Stimulated activated CD8-positive, alpha-beta memory T cell treated with anti-CD3 and anti-CD28 coated beads, Interleukin-7, amount 100 ng/mL, for 48 hours (primary cell): ENCODE measurements at places on chromosomes 7 and 10.
A peak's percentile ranks its signal among the peaks of the same experiment; 100 is the strongest.

- no peak for DNase-seq
These were observed 22.4 kb downstream of the PDE1C start for GRCh38 chr7:32047801-32048200.

DNA sequence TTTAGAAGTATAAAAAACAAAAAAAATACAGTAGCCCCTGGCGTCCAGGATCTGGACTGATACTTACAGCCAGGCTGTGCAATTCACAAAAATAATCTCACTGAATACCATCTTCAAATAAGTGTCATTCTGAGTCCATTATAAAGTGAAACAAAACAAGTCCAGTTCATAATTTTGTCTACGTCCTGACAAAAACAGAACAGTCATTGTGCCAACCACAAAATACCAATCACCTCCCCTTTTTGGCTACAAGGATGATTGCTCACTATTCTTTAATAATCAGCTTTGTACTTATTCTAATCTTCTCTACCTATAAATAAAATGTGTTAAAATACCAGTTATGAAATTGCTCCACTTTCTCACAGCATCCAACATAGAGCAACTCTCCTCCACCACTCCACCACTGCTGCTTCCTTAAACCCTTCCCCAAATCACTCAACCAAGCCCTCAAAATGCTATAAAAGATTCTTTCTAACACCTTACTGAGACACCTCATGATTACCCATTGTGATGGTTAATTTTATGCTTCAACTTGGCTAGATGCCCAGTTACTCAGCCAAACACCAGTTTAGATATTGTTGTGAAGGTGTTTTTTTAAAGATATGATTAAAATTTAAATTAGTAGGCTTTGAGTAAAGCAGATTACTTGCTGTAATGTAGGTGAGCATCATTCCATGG lies 479.8 kb upstream of the SEMA3A start:
- no peak for DNase-seq

GRCh38 chr10:37448161-37448560 lies 322.8 kb downstream of the ANKRD30A start:
- no peak for DNase-seq

GRCh38 chr7:5296611-5297226 lies 14.0 kb downstream of the SLC29A4 start:
- peak; percentile 46 for DNase-seq

DNA sequence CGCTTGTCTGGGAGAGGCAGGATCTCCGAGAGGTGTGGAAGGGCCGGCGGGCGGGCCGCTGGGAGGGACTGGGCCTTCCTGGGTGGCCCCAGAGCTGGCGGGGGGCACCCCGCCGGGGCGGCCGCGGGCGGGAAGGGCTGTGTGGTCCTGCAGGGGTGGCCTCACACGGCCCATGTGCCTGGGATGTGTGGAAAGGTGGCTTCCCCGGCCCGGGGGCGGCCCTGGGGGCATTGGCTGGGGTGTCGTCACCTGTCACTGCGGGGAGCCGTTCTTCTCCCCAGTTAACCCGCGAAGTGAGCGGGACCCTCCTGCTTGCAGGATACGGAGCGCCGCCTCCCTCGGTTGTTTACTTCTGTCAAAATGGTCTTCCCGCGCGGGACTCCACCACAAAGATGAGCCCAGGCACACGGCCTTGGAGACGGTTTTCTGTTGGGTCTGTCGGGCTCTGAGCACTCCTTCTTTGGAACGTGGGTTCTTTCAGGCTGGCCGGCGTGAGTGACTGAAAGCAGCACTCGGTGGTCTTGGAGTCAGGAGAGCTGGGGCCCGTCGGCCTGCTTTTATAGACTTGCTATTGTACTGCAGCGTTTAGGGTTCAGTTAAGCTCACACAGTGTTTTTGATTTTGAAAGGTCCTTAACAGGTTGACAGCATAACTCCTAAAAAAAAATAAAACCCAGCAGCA lies 700 bp downstream of the SMC3 start:
- DNase-seq, result peak; percentile 32

- no peak for DNase-seq
These were observed 6.8 kb upstream of the TRUB1 start for GRCh38 chr10:114931072-114931679.

GRCh38 chr10:79197558-79197957 lies 128.8 kb downstream of the ZMIZ1 start:
- DNase-seq, result no peak

DNA sequence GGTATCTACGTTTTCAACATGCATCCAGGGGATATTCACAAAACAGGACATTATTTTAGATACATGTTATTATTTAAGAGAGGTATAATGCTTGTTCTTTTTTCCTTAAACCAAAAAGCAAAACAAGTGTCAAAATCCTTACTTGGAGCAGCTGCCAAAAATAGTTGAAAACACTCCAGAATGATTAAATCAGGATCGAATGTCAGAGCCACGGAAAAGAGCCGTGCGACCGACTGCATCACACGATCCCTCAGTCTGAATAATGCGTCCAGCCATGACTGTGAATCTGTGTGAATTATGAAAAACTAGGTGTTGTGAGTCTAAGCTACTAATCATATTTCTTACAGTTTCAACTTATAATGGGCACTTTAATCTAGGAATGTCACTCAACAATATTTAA lies 126.0 kb downstream of the PARD3 start:
- DNase-seq, result no peak

GRCh38 chr10:113965077-113965476 lies 78.6 kb upstream of the ADRB1 start:
- DNase-seq, result no peak

DNA sequence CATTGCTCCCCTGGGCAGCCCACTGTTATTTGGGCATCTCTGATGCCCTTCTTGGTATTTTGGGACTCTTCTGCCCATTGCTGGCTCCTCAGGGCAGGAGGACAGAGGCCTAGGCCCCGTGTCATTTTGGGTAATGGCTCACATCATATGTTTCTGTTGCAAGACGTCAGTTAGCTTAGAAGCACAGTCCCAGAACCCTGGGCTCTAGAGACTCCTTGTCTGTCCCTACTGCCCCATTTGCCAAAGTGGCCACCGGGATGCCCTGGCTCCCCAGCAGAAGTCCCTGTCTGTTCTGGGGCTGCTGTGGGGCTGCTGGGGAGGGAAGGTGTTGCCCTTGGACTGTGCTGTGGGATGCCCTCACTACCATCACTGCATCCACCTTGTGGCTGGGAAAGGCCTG lies 48.8 kb downstream of the ADCYAP1R1 start:
- no peak for DNase-seq

DNA sequence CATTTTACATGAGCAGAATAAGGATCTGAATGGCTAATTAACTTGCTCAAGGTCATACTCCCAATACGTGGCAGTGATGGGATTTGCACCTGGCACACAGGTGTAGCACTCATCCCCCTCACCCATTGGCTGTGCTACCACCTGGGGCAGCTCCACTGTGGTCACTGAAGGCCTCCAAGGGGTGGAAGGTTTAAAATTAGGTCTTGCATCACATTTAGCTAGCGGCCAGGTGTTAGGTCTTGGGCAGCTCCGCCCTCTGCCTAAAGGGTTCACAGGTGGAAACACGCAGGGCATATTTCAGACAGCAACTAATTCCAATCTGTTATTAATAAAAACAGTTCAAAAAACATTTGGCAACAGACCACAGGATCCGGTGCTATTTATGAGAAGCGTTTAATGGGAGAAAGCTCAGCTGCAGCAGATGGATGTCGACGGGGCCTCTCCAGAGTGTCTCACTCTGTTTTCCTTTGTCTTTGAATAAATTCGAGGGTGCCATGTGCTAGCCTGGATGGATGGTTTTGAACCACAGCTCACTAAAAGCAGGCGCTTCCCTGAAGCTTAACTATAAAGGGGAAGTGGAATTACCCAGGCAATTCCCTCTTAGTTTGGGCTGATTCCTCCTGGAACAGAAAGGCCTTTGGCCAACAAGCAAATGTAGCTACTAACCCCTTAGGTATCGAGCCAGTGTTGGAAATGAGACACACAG lies 1017.6 kb downstream of the TYW1 start:
- no peak for DNase-seq

DNA sequence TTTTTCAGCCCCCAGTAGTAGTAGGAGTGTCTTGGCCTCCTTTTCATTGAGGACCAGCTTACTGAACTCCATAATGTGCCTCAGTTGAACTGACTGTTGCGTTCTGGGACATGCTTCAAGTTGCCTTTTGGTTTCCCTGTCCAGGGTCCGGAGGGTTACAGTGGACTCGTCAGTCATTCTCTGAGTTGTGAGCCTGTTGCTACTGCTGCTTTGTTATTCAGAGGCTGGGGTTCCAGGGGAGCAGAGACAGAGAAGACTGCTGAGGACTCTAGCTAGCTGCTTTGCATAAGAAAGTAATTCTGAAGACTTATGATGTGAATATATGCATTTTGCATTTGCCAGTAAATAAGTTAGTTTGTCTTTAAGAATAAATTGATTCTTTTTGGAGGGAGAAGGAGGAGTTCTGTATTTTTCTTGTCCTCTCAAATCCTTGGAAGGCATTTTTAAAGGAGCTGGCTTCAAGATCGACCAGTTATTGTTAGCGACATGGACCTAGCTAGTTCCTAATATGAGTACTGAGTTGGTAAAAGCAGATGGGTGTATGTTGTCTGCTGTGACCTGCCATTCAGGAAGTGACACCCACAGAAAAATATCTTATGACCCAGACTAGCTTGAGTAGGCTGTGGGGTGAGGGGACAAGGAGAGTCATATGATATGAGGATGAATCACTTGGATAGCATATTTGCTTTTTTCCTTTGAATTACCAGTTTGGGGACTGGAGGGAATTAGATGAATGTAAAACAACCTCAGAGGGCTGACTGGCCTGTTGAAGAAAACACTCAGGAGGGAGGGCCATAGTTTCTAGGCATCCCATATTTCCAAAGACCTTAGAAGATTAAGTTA lies 8.3 kb downstream of the PI4K2A start:
- DNase-seq, result peak; percentile 5

DNA sequence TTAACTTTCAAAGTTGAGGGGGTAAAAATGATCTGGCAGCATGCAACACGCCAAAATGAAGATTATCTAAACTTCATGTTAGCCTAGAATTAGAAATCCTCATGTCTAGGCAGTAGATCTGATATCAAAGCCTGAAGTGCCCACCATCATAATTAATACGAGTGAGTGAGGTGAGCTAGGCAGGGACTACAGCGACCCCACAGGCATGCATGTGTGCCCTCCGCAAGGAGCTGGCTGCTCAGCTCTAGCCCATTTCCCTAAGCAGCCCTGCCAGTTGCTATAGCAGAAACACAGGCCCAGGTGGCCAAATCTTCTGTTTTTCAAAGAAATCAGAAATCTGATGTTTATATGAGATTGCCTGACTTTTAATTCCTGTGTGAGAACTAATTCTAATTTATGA lies 93.1 kb upstream of the IFRD1 start:
- DNase-seq, result no peak

DNA sequence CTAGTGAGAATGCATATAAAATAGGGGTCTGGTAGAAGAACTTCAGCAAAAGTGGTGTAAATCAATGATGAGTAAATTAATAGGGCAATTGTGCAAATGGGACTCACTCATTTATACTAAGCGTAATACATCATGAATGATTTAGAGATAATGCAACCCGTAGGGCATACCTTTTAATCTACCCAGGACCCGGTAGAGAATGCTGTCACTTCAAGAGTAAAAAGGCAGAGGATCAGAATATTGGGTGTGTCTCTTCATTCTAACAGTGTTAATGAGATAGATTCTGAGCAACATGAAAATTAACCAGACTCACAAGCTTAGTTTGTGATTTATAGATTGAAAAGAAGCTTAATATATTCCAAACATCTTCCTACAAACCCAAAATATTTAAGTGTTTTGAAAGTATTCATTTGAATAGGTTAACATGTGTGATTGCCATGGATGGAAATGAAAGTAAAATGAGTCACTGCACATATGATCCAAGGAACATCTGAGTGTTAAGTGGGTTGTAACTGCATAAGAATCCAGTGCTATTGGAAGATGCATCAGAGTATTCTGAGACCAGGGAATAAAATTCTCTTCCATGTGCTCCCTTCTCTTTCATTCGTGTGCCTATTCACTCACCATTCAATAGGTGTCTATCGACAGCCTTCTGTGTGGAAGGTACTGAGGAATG lies 690.6 kb downstream of the AUTS2 start:
- no peak for DNase-seq

DNA sequence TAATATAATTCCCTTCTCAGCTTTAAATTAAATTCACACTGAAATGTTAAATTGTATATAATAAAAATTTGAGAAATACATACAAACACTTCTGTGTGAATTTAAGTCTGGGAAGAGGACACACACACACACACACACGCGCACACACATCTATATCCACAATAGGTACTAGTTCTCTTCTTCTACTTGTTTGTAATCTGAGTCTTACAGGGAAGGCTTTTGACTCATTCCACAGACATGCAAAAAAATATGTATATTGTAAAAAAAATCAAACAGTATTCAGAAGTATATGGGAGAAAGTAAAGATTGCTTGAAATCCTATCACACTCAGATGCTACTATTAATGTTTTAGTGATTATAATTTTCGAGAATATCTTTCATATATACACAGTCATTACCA lies 276.2 kb downstream of the MDFIC start:
- DNase-seq, result no peak

DNA sequence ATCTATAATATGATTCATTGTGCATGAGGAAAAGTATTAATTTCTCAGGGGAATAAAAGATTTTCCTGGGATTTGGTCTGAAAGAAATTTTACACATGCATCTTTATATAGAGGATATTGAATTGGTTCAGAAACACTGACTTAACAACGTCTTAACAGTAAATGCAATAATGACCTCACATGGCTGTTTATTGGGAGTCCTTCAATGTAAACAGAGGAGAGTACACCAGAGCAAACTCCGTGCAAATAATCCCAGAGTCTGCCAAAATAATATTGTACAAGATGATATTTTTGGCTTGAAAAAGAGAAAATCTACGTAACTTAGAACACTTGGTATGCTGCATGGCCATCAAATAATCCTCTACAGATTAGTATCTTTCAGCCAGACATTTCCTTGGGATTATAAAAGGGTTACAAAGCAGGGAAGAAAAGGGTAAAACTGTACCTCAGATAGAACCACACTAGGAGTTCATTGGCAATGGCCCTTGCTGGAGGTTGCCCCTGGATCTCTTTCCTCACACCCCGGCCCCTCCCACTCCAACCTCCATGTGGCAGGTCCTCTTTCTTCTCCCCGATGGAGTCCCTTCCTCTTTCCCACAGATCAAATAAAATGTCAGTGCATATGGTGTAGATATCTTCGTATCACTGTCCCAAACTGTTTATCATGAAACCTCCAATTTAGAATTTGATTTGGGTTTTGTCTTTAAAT lies 196.4 kb downstream of the EVX1 start:
- DNase-seq, result no peak

- no peak for DNase-seq
These were observed 9.6 kb downstream of the UBTD1 start for GRCh38 chr10:97508342-97508741.

- no peak for DNase-seq
These were observed 47.6 kb upstream of the AQP1 start for GRCh38 chr7:30864101-30864500.
